ENCODE measurements at places on chromosomes 4 and X. TPM values are rescaled to one million over a fixed set of nuclear protein-coding genes. Genes with fewer than 3 reads are reported as not detected.
A peak's percentile ranks its signal among the peaks of the same experiment; 100 is the strongest.

GRCh38 chr4:168167714-168168284 is 75.5 kb downstream of the ANXA10 start:
- no peak for DNase-seq

DNA sequence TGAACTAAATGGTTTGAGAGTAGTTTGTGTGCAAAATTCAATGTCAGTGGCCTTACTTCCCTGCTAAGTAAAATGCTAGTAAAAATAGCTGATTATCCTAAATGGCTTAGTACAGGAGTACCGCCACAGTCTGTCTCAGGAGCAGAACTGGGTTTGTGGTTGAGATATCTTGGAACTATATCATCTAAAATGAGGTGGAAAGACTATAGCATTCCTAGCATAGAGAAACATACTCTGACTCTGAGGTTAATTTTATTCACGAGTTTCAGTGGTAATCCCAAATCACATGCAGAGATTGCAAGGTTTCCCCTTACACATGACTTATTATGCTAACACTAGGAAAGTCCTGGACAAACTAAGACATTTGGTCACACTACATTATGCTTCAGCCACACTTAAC is 70.4 kb downstream of the OR13H1 start:
- no peak for DNase-seq

The GABRQ gene
- not detected for total RNA-seq

The TCEAL3 gene
- 10.6 TPM for total RNA-seq

- DNase-seq: no peak
These were observed 579.0 kb downstream of the INPP4B start for GRCh38 chr4:142267101-142267500.

DNA sequence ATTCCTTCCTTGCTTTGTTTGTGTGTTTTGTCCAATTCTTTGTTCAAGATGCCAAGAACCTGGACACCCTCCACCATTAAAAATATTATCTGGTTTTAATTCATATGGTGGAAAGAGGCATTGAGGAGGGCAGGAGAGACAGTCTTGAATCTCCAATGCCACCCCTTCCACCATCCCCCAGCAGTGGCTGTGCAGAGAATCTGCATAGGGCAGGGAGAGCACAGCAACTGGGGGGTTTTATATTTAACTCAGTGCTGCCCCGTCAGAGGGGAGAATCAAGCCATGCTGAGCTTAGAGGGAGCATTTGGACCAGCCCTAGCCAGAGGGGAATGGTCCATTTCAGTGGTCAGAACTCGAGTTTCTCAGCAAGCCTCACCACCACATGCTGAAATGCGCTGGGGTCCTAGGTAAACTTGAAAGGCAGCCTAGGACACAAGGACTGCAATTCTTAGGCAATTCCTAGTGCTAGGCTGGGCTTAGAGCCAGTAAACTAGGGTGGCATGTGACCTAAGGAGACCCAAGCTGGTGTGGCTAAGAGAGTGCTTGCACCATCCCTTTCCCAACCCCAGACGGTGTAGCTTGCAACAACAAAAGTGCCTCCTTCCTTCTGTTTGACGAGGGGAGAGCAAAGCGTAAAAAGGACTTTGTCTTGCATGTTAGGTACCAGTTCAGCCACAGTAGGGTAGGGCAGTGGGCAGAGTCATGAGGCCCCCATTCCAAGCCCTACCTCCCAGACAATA is 34.2 kb downstream of the CCDC158 start:
- no peak for DNase-seq

The RBM47 gene
- total RNA-seq: 43.0 TPM

- DNase-seq: peak; percentile 33
These were observed 62.4 kb upstream of the PDLIM3 start for GRCh38 chr4:185597532-185598188.

DNA sequence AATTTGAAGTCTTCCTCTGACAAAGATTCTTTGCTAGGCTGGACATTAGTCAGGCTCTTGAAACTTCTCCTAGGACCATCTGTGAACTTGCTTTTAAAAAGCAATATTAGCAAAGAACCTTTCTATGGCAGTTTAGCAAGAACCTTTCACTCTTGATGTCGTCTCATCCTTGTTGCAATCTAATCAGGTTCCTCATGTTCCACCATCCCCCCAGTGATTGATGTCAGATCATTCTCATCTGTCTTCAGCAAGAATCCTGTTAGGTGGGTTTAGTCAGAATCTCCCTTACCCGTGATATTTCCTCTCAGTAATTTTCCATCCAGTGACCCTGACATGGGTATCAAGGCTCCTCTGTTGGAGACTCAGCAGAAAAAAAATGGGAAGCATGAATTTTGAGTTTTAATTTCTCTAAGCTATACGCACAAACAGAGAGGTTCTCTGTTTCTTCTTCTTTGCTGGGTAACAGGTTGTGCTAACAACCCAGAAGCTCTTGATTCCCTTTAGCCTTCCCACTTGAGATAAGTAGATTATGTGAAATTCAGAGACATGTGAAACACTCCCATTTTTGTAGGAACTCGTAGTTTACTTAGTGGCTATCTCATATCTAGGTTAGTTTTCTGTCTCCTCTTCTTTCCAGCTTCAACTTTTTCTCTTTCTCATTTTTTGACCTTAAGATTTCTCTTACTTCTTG is 507.4 kb downstream of the C4orf33 start:
- DNase-seq: no peak

DNA sequence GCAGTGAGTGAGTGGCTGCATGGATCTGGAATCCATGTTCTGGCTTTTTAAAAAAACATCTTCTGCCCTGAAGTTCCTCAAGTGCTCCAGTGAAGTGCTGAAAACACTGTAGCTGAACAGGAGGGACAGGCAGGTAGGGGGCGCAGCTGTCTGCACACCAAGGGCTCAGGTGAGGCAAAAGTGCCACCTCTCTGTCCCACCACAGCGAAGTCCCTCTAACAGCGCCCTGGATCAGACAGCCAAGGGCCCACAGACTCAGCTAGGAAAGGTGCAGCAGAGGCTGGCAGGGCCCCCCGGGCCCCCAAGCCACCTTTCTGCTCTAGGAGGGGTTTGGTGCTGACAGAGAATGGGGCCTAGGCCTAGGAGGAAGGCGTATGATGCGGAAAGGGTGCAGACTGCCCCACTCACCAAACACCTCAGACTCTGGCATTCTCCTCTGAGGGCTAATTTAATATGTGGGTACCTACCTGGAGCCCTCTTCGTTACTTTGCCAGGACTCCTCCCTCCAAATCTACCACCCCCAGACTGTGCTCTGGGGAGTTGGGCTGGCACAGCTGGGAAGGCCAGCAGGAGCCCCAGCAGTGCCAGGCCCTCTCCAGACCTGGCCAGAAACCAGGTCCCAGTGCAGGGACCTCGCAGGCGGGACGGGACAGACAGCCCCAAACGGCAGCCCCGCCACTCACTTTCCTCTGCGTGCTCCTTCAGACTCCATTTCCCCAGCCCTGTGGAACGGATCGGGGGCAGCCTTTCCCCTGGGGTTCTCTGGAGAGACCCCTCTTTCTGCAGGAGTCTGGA is 73.7 kb downstream of the ENPP6 start:
- no peak for DNase-seq

- DNase-seq: no peak
These were observed 94.3 kb downstream of the CPE start for GRCh38 chr4:165472943-165473676.

Data from GM12878 (cell line).